Stimulated activated naive B cell treated with anti-CD40 and anti-IgM and Interleukin-4, amounts not matched to agents 10 μg/mL and 1 μg/mL and 100 μg/mL, for 72 hours (primary cell): ENCODE measurements at places on chromosomes 2 and 18.

- no peak for DNase-seq
Observed at GRCh38 chr18:22207021-22207758, 37.8 kb downstream of the GATA6 start.

DNA sequence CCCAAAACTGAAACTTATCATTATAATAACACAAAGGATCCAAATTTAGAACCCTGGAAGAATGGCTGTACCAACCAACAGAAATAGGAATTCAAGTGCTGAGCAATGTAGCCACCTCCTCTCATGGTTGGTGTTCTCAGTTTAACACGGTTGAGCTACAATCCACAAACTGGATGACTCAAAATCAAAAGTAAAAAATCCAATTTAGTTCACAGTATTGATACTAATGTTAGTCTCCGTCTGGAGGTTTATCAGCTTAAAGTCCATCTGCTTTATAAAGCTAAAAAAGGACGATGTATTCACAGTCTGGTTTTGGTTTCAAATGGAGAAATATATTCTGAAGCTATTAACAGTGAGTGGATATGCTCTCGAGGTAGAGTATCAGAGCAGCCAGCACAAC lies 40.5 kb downstream of the CNTNAP5 start:
- no peak for DNase-seq

GRCh38 chr2:890214-890613 lies 60.4 kb upstream of the SNTG2 start:
- no peak for DNase-seq

GRCh38 chr2:99656994-99657393 lies 167.2 kb upstream of the REV1 start:
- no peak for DNase-seq

GRCh38 chr2:181563101-181563692 lies 93.7 kb downstream of the CERKL start:
- DNase-seq, result no peak

- no peak for DNase-seq
Observed at GRCh38 chr2:145600811-145601210, 1080.9 kb upstream of the ZEB2 start.

DNA sequence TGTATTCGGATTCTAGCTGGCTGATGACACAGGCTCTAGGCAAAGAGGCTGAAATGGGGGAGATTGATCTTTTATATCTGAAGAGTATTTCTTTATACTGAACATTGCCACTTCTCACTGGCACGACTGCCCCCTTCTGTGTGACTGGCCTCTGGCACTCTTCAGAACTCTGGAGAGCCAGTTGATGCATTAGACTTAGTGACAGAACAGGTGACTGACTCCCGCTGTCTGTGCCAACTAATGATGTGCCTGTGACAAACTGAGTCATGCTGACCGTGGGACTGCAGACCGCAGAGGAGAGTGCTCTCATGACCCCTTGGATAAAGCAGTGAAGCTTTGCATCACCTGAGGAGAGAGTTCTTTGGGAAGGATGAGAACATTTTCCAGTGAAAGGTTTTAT lies 14.4 kb downstream of the MGAT5 start:
- no peak for DNase-seq

DNA sequence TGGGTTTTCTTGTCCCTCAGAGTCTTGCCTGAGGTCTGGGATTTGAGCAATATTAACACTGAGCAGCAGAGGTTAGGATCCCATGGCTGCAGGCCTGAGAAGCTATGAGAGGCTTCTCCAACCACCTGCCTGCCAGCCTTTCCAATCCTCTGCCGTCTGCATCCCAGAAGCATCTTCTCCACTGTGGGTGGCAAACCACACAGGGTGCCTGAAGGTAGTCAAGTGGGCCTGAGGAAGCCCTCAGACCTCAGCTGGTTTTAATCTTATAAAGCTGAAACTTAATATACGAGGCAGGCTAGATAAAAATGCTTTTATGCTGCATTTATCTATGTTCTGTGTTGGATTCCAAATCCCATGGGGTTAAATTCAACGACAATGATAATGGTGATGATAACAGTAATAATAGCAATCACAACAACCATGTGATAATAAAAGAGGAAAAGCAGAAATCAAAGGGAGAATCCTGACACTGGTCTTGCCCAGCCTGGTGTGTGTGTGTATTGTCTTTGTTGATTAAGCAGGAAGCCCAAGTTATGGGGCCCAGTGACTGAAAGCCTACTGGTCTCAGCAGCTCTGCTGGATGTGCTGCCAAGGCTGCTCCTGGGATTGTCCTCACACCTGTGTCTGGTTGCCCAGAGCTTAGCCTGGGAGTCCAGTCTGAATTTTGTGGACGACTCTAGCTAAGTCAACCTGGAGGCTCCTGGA lies 59.7 kb upstream of the LDAH start:
- no peak for DNase-seq

DNA sequence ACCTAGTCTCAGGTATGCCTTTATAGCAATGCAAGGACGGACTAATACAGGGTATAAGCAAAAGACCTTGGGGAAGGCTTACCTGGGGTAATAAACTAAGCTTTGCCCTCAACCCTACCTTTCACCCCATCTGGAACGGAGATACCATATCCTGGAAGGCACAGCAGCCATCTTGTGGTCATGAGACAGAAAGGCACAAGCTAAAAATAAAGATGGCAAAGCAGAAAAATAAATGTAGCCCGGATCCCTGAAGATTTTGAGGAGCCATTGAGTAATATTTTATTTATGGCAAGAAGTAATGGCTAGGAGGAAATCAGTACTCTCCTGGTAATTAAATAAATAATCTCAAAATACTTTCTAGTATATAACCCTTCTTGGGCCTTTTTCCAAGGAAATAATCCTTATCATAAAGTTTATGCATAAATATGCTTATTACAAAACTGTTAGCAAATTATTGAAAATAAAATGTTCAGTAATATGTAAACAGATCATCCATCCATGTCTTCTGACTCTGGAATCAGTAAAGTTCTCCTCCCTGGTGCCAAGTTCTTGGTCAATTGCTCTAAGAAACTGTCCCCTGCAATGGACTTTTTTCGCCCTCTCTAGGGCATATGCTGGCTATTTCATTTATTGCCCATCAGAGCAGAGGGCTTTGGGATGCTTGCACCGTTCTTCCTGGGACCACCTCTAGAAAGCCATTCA lies 198.7 kb downstream of the SPP2 start:
- no peak for DNase-seq

DNA sequence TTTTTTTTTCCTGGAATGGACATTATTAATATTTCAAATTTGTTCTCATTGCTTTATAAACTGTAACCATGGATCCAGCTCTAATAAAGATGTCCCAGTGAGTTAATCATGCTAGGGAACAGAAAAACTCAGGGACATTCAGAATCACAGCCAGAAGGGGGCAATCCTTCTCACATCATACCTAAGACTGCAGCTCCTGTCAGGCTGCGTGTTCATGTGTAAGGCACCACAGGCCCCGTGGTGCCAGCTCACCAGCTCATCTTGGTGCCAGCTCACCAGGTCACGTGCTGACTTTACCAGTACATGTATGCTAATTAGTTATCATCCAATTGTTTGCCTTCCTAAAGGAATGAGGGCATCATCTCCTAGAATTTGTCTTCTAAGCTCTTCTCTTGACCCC lies 84.7 kb upstream of the NEDD4L start:
- peak; percentile 16 for DNase-seq

- DNase-seq, result no peak
Observed at GRCh38 chr2:235391921-235392615, 101.8 kb upstream of the AGAP1 start.

- DNase-seq, result no peak
Observed at GRCh38 chr18:24982831-24983230, 369.1 kb downstream of the ZNF521 start.

DNA sequence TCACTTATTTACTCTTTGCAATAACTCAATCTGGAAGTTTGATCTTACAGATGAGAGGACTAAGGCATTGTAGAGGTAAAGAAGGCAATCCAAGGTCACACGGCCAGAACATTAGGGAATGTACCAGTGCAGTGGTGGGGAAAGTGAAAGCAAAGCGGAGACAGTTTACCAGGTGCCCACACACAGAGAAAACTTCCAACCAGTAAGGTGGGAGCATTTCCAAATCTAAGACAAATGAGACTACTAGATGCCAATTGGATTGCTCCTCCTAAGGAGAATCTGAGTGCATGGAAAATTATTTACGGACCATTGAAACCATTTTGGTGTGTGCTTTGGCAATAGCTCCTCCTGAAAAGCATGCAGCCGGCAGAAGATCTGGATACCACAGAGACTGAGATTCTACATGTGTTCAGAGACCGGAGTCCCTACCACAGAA lies 34.9 kb downstream of the SLC20A1 start:
- DNase-seq, result no peak

GRCh38 chr2:26970244-26970927 lies at the start of gene MAPRE3:
Gene MAPRE3, plus strand, starts transcription at chr2:26970637. Its CDS starts 51,582 bp downstream, at chr2:27022219.
- DNase-seq, result peak; percentile 75

DNA sequence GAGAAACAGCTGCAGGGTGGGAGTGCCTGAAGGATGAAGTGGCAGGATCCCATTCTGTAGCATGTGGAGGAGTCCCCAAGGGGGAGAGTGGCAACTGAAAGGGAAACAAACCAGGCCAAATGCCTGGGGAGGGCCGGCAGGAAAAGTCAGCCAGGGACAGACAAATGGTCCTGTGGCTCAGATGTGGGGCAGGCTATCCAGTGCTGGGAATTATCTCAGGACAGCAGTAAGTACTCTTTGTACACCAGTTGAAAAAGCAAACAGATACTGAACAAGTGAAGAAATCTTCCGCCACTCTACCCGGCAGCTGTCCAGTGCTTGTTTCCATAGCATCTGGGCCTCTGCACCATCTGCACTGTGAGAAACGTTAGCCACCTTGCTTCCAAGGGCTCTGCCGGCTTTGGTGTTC lies 408.9 kb downstream of the LRATD1 start:
- no peak for DNase-seq

DNA sequence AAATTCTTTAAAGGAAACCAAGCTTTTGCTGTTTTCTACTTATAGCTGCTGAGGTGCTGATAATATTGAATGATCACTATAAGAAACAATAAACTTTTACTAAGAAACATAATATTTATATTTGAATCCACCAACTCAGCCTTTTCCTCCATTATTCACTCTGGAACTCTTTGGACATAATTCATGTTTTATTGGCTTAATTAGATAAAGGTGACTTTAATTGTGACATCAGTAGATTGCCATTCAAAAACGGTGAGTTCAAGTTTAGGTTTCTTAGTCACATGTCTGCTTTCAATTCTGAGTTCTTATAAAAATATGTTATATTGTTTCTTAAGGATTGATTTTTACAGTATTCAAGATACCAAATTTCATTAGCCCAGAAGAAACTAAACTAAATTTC lies 24.0 kb downstream of the CCDC85A start:
- DNase-seq, result no peak

- DNase-seq, result no peak
Observed at GRCh38 chr18:27922780-27923179, 254.2 kb downstream of the CDH2 start.

DNA sequence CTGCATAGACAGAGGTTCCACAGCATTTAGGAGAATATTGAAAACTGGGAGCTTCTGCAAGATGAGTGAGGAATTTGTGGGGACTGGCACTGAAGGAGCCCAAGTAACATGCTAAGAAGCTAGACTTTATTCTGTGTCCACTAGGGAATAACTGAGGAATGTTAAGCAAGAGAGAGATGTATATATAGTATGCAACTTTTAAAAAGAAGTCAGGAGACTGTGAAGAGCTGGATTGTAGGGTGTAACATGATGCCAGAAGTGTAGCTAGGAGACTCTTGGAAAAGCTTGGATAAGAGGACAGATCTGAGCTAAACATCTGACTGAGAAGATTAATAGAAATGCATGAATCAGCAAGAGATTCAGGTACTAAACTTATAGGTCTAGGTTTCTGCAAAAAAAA lies 270.6 kb upstream of the MMADHC start:
- DNase-seq, result no peak

- no peak for DNase-seq
Observed at GRCh38 chr2:150479075-150479915, 8.2 kb downstream of the RND3 start.

- no peak for DNase-seq
Observed at GRCh38 chr2:130726614-130727180, 2.2 kb upstream of the GPR148 start.

- DNase-seq, result no peak
Observed at GRCh38 chr2:171383134-171383533, 50.7 kb downstream of the METTL8 start.

DNA sequence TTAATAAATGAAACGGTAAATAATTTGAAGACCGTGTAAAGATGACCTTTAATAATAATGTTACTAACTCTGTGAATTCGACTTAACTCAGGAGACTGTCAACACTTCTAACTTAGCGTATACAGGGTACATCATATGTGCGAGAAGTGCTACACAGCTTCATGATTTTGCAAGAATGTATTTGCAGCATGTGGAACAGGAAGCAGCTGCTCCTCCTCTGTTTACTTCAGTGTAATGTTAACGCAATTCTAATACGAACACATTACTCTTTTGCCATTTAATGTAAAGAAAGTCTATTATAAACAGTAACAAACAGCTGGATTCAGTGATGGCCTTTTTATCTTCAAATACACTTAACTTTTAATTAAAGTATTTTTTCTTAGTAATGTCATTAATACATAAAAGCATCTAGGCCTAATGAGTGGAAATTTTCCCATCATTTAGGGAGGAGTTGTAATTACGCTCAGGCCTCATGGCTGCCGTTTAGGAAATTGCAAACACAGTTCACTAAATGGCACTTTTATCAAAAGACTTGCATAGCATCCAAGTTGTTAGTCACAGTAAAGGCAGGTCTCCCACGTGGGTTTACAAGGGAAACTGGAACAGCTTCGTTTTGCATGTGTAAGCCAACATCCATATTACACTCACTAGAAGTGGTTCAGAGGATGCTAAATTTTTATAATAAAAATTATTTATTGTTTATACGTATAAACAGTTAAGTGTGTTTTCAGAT lies 635.7 kb downstream of the FBXO15 start:
- DNase-seq, result no peak

DNA sequence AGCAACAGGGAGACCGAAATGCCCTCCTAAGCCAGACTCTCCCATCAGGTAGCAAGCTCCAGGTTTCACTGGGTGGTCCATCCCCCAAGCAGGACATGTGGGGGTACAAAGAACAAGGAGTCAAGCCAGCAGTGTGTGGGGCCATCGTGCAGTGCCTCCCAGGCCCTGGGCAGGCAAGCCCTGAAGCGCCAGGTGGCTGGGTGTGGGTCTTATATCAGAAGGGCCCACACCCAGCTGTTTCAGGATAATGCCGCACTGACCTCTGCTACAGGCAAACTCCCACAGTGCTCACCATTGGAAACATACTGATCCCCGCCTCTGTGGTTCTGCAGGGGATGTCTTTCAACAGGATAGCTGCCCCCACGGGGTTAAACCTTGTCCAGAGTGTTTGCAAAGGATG lies 174.2 kb upstream of the SMAD2 start:
- DNase-seq, result no peak

DNA sequence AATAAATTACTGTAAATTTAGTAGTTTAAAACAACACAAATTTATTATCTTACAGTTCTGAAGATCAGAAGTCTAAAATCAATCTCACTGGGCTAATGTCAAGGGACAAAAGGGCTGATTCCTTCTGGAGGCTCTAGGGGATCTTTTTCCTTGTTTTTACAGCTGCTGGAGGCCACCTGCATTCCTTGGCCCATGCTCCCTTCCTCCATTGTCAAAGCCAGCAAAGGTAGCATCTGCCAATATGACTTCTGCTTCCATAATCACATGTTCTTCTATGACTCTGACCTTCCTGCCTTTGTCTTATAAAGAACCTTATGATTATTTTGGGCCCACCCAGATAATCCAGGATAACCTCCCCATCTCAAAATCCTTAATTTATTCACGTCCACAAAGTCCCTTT lies 46.0 kb upstream of the FAM136A start:
- no peak for DNase-seq

- DNase-seq, result no peak
Observed at GRCh38 chr2:201890453-201890852, 84.1 kb downstream of the CDK15 start.
